SIG-M5 (cell line): ENCODE measurements at places on chromosomes 2 and 18.

DNA sequence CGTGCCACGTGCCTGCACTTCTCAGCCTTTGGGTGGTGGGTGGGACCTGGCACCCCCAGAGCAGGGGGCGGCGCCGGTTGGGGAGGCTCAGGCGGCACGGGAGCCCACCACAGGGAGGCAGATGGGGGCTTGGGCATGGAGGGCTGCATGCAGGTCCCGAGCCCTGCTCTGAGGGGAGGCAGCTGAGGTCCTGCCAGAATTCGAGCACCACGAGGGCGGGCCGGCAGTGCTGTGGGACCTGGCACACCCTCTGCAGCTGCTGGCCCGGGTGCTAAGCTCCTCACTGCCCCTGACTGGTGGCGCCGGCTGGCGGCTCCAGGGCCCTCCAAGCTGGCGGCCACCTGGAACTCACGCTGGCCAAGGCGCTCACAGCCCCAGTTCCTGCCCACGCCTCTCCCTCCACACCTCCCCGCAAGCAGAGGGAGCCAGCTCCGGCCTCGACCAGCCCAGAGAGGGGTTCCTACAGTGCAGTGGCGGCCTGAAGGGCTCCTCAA, 1176.8 kb upstream of the GYPC start:
- DNase-seq = no peak

DNA sequence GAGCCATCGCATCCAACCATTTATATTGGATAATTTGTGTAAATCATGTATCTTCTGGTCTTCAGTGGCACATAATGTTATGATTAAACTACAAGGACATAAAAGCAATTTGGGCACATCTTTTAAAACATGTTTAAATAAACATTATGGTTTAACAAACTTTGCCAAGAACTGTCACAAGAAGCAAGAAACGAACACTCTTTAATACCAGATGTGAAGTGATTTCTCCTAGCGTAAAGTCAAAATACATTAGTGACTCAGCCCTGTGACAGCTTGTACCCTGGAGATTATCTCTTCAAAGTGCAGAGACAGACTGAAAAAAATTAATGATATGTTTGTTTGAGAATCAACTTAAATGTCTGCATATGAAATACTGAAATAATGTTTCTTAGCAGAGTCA, 39.9 kb downstream of the DSEL start:
- DNase-seq = no peak

- no peak for DNase-seq
Observed at GRCh38 chr2:148814143-148814859, 60.7 kb upstream of the KIF5C start.

- DNase-seq = no peak
Observed at GRCh38 chr18:68219872-68220271, 495.0 kb downstream of the TMX3 start.

DNA sequence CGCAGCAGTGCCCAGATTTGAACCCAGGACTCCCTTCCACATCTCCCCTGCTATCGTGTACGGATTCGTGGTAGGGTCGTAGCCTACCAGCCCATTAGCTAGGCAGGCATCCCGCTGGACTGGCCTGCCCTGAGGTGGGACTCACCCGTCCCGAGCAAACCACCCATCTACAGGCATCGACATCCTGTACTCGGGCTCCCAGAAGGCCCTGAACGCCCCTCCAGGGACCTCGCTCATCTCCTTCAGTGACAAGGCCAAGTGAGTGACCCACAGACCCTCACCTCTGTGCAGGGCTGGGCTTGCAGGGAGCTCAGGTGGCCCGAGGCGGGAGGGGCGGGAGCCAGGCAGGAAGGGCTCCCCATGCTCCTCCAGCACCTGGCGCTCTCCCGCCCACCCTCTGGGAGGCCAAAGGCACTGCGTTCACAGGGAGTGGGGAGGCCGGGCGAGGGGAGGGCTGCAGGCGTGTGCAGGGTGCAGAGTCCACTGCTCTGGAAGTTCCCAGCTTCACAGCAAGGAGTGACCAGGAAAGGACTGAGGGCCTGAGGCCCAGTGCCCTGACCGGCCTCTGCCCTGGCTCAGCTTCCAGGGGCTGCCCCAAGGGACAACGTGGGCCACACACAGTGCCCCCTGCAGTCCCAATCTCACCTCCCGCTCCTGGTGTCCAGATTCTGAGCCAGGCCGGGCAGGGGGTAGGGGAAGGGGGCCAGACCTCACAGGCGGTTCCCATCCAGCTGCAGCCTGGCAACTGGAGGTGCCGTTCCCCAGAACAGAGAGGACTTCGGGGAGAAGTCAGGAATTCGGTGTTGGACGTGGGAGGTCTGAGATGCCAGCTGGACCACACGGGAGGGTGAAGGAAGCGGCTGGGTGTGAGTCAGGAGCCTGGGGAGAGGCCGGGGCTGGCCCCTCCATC, 5.4 kb downstream of the AGXT start:
- DNase-seq = no peak

- DNase-seq = no peak
Observed at GRCh38 chr2:119049968-119050704, 108.1 kb downstream of the MARCO start.

- DNase-seq = no peak
Observed at GRCh38 chr2:45319683-45320455, 291.2 kb downstream of the SRBD1 start.

GRCh38 chr18:12393998-12394397, 13.7 kb upstream of the PRELID3A start:
- DNase-seq = no peak

DNA sequence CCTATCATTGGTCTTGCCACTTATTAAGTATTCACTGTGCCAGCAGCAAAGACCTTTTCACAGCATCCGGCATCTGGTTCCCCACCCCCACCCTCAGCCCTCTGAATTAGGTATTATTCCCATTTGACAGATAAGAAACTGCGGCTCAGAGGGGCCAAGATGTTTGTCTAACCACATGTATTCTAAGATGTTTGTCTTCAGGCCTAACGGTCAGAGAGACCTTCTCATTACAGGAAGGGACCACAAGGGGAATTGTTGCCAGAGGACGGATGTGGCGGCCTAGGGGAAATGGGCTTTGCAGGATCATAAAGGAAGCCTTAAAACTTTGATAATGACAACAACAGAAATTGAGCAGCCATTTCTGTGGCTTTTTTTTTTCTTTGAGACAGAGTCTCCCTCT, 16.6 kb downstream of the NPPC start:
- DNase-seq = no peak

DNA sequence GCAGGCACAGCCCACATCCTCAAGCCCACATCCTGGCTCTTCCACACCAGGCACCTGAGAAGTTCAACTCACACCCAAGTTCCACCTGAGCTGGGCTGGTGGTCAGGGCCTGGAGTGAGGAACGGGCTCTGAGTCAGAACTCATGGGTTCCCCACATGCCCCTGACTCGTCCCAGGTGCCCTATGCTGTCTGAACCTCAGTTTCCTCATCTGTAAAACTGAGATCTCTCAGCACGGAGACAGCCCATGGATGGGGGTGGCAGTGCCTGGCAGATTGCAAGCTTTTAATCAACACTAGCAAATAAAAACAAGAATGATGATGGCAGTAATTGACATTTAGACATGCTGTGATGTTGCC, 307.8 kb downstream of the NDUFA10 start:
- DNase-seq = no peak

GRCh38 chr2:172242471-172242870, 139.8 kb upstream of the DLX2 start:
- DNase-seq = no peak

- no peak for DNase-seq
Observed at GRCh38 chr18:53056064-53056463, 716.1 kb downstream of the DCC start.

DNA sequence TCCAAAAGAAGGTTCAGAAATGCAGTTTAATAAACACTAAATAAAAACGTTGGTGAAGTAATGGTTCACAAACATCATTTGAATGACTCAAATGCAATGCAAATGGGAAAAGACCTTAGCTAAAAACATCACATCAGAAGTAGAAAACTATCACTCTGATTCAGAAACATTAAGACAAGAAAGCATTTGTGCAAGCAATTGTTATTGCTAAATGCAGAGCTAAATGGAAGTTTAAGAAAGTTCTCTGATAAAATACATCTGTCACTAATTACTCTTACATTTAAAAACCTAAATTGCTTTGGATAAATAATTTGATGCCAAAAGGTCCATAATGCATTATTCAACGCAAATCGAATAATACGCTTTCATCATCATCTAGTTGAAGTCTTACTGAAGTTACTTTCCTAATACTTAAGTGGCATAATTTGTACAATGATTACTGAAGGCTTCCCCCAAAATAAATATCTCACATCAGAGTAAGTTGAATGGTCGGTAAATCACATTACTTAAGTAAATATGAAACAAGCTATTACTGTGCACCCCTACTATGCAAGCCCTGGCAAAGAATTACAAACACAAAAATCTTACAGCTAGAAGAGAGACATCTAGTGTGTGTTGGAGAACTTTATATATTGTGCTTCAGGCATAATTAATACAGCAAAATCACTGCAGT, 105.7 kb upstream of the KCTD1 start:
- DNase-seq = no peak

DNA sequence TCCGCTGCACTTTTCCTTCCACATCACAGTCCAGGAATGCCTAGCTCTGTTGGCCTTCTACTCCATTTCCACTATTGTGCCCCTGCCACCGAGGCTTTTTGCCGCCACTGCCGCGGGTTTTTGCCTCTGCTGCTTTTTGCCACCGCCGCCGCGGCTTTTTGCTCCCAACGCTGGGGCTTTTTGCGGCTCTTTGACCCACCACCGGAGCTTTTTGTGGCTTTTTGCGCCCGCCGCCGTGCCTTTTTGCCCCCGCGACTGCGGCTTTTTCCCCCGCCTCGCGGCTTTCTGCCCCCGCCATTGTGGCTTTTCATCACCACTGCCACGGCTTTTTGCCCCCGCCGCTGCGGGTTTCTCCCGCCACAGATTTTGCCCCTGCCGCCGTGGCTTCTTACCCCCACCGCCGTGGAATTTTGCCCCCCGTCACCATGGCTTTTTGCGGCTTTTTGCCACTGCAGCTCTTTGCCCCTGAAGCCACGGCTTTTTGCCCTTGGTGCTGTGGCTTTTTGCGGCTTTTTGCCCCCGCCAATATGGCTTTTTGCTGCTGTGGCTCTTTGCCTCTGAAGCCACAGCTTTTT, 2798.7 kb upstream of the TEKT4 start:
- DNase-seq = no peak

DNA sequence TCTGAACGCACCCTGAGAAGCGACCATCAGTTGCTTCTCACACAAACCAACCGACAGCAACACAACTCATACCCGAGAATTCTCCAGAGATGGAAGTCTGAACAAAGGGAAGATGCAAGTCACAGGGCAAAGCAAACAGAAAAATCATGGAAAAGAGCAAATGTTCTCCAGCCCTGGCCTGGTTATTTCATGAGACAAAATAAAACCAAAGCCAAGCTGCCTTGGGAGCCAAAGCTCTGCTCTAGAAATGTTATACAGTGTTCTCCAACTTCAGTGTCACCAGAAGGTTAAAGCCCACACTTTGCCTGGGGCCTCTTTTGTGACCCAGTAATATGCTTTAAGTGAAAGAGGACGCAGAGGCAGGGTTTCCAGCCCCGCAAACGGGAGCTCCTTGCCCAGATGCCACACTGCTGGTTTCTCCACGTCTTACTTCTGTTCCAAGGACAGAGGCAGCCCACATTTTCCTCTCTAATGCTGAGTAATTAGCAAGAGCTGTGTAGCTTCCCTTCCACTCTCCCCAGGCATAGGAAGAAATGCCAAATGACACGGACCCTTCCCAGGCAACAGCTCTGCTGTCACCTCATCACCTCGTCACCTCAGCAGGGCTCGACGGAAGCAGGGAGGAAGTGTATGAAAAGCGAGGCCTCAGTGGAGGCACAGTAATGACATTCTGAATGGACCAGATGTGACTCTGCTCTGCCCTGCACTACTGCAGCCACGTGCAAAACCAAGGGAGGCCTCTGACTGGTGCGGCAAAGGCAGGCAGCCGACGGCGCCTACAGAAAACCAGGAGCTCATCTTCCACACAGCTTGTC, 64.7 kb downstream of the FBXO15 start:
- no peak for DNase-seq

DNA sequence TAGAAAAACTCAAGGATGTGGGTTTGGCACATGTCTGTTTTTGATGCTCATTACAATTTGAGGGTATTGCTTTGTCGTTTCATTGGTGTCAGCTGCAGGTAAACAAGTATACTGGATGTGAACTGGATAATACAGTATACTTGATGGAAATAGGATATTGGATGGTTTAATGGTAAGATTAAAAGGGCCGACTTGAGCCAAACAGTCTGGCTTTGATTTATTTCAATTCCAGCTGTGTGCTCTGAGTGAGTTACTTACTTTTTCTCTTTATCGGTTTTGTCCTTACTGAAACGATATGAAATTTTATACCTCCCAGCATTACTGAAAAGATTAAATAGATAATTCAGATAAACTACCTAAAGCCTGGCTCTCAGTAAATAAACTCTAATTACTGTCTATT, 227.6 kb downstream of the ASXL3 start:
- no peak for DNase-seq
